ENCODE measurements at places on chromosomes 2 and 18. TPM values are rescaled to one million over a fixed set of nuclear protein-coding genes. Genes with fewer than 3 reads are reported as not detected.

Gene HOXD13
- total RNA-seq = not detected

Gene GPAT2
- 1.9 TPM for total RNA-seq

Gene PFN4
- total RNA-seq = 0.64 TPM

Gene FRZB
- 0.43 TPM for total RNA-seq

- DNase-seq = no peak
These were observed 96.4 kb downstream of the COLEC12 start for GRCh38 chr18:404061-404636.

GRCh38 chr2:32553829-32554432, 73.9 kb upstream of the TTC27 start:
- peak; percentile 68 for DNase-seq

GRCh38 chr18:6022845-6023244, 127.5 kb upstream of the TMEM200C start:
- peak; percentile 10 for DNase-seq

GRCh38 chr18:10140461-10141282, 226.9 kb downstream of the VAPA start:
- peak; percentile 83 for DNase-seq

DNA sequence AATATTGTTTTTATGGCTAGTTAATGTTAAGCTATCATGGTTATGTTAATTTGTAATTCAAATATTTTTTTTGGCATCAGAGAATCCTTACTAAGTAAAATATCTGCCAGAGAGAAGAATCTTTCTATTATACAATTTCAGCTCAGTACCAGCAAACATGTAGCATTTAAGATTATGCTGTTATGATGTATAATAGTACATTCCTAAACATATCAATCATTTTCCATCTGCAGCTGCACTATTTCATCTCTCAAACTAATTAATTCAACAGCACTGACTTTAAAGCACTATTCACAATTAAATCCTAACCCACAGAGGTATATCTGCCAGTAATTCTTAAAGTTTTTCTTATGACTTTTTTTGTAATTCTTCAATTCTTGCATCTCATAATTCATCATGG, 250.6 kb downstream of the CD226 start:
- no peak for DNase-seq

Gene CCDC102B
- 10.4 TPM for total RNA-seq

DNA sequence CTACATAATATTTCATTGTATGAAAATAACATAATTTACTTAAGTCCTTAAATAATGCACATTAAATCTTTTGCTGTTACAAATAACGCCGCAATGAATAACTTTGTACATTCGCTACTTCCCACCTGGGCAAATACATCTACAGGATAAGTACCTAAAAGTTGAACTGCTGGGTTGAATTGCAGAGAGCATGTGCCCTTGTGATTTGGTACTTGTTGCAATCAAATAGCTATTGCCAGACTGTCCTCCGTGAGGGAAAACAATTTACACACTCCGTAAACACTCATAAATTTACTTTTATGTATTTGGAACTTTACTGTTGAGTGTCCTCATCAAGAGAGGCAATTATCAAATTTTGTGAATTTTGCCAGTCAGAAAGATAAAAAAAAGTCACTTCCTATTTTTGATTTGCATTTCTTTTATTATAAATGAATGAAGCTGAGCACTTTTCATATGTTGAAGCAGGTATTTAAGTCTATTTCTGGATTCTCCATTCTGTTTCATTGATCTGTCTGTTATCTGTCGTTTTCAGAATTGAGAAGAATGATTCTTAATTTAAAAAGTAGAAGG, 140.8 kb upstream of the SERTAD2 start:
- peak; percentile 52 for DNase-seq

DNA sequence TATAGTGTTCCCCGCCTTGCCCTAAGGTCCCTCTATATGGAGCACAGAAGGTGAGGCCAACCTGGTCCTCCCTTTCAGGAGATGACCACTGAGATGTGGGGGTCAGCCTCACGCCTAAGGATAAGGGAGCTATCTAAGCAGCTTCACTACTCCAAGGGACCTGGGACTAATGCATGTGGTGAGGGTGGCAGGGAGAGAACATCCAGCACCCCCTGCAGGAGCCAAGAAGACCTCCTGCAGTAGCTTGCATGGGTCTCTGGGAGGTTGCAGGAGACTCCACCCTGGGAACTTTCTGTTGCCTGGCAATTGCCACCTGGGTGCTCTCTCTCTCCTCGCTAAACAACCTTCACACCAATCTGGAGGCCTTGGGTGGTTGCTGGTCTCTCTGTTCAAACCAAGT, 93.0 kb upstream of the KLHL29 start:
- DNase-seq = no peak

GRCh38 chr2:160670618-160671017, 177.0 kb upstream of the RBMS1 start:
- no peak for DNase-seq

Gene SATB2
- 15.1 TPM for total RNA-seq

DNA sequence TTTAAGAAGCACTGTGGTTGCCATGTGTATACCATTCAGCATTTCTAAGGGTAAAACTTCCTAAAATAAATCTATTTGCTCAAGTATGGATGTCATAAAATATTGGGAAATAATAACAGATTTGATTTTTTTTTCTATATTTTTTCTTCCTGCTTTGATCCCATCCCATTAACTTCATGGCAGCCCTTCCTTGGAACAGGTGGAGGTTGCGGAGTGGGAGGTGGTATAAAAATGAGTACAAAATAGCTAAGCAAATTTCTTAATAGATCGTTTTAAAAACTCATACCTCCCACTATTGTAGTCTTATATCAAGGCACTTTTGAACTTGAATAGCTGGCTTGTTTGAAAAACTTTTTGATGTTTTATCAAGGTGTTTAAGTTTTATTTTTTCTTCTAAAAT, 152.1 kb upstream of the KYNU start:
- DNase-seq = no peak

- no peak for DNase-seq
These were observed 29.8 kb downstream of the UPP2 start for GRCh38 chr2:158131483-158131912.

- no peak for DNase-seq
These were observed 218.0 kb downstream of the CALCRL start for GRCh38 chr2:187230088-187230487.

Gene CCDC85A
- total RNA-seq = 2.3 TPM

- DNase-seq = no peak
These were observed 153.8 kb upstream of the RASGRP3 start for GRCh38 chr2:33322612-33323011.

- no peak for DNase-seq
These were observed 14.5 kb downstream of the CYB5A start for GRCh38 chr18:74277296-74277695.

GRCh38 chr2:148675708-148676107, 31.2 kb downstream of the EPC2 start:
- DNase-seq = no peak

GRCh38 chr2:168212866-168213265, 34.5 kb downstream of the STK39 start:
- no peak for DNase-seq

Gene LTBP1
- total RNA-seq = 33.7 TPM
